ENCODE measurements at places on chromosomes 7 and 10.

- DNase-seq, result no peak
Observed at GRCh38 chr10:29651767-29652166, 17.0 kb upstream of the SVIL start.

GRCh38 chr10:70461397-70462348, 16.9 kb upstream of the PALD1 start:
- no peak for DNase-seq

DNA sequence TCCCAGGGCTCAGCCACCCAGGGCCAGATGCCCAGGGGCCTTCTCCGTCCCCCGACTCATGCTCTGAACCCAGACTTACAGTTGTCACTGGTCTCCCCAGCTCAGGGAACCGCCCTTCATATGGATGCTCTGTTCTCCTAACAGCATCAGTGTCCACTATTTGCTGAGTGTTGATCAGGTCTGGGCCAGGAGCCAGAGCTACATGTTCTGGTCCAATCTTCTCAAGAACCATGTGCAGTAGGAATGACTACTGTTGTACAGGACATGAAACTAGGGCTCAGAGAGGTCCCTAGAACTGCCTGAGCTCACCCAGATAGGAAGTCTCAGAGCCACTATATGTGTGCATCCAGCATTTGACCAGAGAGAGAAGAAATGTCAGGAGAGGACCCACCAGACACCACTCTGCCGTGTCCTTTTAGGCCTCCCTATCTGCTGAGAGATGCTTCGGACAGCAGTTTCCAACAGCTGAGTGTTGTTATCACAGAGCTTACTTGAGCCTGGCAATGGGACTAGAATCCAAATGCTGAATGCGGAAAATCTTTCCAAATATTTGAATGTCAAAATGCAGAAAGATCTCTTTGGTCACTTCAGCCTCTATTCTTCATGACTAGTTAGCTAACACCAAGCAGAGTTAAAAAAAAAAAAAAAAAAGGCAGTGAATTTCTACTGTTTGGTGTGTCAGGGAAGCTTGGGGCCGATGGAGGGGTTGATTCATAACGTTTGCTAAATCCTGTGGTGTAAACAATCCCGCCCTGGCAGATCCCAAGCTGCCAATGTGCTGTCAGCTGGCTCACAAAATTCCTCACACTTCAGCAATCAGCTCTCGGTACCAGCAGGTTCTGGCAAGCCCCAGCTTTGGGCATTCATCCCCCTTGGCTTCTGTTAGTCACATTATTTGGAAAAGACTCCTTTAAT, 246.1 kb downstream of the TNS3 start:
- DNase-seq, result no peak

- DNase-seq, result no peak
Observed at GRCh38 chr7:100077205-100077604, 4.3 kb downstream of the ZNF3 start.

DNA sequence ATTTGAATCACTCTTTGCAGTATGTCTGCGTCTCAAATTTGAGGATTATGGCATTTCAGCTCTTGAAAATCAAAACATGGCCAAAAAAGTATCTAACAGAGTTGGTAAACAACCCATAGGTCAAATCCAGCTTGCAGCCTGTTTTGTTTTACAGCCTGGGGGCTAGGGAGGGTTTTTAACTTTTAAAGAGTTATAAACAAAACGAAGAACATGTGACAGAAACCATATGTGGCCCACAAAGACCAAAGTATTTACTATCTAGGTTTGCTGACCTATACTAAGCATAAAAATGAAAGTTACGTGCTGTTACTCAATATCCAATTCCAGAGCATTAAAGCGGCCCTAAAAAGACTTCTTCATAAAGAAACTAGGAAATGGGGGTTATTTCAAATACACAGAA, 55.5 kb upstream of the STARD3NL start:
- DNase-seq, result no peak

GRCh38 chr10:123678376-123678775, 12.2 kb downstream of the GPR26 start:
- DNase-seq, result no peak

DNA sequence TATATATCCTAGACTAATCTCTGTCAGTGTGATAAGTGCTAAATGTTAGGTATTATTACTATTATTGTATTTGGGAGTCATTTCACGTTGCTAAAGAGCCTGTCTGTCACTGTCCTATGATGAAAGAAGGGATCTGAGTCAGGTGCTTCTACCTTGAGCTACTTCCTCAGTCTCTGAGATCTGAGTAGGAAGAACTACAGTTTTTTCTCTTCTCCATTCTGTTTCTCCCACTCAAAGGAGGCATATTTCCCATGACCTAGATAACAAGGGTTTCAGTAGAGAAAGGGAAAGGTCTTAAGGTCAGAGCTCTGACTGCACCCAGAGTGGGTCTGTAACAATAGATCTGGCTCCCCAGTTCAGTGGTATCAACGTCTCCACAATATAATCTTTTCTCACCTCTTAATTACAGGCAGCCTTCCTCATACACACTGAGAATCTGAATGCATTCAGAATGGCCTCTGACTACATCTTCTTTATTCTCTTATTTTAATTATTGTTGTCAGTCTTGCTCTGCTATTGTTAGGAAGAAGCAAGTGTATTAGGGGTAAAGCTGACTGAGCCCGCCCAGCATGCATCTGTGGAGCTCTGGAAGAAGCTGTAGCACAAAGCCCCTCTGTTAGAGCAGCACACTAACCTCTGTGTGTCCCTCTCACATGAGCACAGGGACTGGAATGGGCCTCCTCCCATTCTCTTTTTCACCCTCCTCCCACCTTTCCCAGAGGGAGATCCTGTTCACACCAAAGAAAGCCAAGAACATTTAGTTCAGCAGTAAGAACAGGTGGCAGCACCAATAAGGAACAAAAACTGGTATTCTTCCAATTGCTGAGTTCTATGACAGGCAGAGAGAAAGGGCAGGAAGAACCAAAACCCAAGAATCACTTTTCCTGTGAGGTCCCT, 38.1 kb downstream of the USP54 start:
- DNase-seq, result no peak

DNA sequence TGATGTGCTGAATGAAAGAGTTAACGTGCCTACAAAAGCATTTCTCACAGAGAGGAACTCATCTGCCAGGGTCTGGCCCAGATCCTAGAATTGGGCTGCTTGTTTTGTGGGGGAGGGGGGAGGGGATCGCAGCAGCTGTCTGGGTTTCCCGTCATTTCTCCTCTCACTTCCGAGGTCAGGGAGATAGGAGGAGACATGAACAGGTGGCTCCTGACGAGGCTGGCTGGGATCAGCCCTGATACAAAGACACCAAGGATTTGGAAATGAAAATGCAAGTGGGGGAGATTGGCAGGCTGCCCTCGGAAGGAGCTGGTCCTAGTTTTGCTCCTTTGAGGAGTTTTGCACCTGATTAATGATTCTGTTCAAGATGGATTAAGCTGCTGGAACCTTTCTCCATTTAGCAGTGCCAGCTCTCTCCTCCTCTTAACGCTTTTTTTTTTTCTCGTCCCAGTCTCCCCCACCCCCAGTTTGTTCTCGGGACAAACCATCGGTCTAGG, 86.8 kb upstream of the KMT2C start:
- no peak for DNase-seq

GRCh38 chr7:154591544-154591943, 411.4 kb downstream of the PAXIP1 start:
- no peak for DNase-seq

GRCh38 chr10:71239946-71240795, 27.8 kb downstream of the UNC5B start:
- DNase-seq, result no peak

DNA sequence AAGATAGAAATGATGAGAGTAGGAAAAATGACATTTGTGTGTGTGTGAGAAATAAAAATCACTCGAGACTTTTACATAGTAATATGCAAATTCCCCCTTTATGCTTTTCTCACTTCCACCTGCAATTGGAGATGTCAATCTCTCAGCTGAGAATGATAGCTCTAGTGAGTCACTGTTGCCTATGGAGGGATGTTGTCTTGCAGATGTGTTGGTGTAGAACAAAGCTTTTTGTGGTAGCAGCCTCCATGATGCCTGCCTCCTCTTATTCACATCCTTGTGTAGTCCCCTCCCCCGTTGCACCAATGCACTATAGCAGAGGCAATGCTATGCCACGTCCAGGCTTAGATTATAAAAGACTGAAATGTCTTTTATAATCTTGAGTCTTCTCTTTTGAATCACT, 33.8 kb downstream of the SPAG6 start:
- no peak for DNase-seq

GRCh38 chr10:12801214-12802087, 200.1 kb downstream of the CCDC3 start:
- no peak for DNase-seq

DNA sequence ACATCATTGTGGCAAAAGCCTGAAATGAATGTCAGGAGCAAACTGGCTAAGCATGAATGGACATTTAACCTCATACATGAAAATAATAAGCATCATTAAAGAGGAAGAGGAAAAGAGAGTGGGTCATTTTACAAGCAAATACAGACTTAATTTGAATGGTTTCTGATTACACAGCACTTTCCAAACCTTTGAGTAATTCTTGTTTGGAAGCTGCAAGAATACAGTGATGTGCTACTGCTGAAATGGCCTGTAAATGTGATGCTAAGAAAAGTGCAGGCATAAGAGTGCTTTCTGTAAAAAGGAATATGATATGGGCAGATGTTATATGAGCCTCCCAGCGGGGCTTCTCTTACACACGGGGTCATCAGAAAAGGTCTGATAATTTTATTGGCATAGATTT, 30.2 kb downstream of the TAS2R16 start:
- no peak for DNase-seq

DNA sequence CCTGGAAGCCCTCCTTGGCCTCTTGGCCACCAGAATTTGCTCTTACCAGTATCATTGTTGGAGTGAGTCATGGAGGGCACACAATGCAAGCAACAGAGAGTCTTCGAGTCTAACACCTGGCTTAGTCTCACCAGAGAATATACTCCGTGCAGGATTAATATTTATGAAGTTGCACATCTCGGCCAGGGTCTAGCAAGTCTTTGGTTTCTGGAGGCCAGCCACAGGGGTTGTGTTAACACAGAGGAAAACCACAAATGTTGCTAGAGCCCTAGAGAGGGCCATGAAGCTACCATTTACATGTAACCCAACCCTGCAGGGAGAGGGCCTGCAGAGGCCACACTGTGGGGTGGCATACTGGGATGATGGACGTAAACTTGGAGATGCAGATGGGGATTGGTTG, 71.8 kb downstream of the MTPN start:
- DNase-seq, result no peak

GRCh38 chr7:37218956-37219355, 229.7 kb downstream of the ELMO1 start:
- no peak for DNase-seq

GRCh38 chr7:150934045-150934766, 43.9 kb downstream of the KCNH2 start:
- DNase-seq, result no peak
